ENCODE measurements at places on chromosomes 16 and 17.

DNA sequence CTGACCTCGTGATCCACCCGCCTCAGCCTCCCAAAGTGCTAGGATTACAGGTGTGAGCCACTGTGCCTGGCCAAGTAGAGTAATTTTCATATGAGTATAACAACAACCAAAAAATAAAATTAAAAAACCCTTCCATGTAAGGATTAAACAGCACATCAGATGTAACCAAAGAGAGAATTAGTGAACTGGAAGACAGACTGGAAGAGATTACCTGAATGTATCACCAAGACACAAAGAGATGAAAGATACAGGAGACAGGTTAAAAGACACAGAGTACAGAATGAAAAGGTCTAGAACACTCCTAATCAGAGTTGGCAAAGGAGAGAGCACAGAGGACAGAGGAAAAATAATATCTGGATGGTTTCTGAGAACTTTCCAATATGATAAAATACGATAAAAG lies 1.8 kb upstream of the TNK1 start:
- no peak for DNase-seq

DNA sequence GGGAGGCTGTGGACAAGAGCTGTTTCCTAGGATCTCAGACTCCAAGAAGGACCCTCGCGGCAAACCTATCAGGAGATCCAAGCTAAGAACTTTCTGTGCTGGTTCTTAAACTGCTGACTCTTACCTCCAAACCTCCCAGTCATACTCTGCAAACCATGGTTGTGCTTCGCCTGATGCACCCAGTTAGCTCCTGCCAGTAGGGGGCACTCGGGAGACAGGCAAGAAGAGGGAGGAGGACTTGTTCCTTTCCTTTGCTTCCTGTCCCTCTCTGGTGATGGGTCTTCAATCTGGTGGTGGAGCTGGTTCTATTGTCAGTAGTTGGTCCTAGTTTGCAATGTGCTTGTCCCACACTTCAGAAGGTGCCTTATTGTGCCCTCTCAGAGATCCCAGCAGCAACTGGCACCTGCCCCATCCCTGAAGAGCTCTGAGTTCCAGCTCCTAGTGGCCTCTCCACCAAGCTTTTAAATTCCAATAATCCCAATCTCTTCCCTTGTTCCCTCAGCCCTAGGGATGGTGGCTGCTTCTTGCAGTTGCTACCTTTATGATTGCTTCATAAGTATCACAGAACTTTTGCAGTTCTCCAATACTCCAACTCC lies 113.5 kb upstream of the RPL38 start:
- DNase-seq, result no peak

GRCh38 chr16:68764862-68765261 lies 27.8 kb downstream of the CDH1 start:
- DNase-seq, result no peak

GRCh38 chr17:61813211-61813610 lies 50.1 kb downstream of the BRIP1 start:
- no peak for DNase-seq

DNA sequence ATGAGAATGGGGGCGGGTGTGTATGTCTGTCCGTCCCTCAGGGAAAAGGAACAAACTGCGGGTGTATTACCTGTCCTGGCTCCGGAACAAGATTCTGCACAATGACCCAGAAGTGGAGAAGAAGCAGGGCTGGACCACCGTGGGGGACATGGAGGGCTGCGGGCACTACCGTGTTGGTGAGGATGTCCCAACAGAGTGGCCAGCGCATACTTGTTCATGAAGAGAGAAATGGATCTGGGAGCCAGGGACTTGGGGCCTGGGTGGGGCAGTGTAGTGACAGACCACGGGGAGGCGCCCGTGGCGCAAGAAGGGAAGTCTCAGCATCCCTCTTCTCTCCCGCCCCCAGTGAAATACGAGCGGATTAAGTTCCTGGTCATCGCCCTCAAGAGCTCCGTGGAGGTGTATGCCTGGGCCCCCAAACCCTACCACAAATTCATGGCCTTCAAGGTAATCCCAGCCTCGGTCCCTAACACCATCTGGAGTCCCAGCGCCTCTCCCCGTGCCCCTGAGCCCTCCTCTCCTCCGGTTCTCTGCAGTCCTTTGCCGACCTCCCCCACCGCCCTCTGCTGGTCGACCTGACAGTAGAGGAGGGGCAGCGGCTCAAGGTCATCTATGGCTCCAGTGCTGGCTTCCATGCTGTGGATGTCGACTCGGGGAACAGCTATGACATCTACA lies 3.5 kb upstream of the C17orf107 start:
- DNase-seq, result no peak

DNA sequence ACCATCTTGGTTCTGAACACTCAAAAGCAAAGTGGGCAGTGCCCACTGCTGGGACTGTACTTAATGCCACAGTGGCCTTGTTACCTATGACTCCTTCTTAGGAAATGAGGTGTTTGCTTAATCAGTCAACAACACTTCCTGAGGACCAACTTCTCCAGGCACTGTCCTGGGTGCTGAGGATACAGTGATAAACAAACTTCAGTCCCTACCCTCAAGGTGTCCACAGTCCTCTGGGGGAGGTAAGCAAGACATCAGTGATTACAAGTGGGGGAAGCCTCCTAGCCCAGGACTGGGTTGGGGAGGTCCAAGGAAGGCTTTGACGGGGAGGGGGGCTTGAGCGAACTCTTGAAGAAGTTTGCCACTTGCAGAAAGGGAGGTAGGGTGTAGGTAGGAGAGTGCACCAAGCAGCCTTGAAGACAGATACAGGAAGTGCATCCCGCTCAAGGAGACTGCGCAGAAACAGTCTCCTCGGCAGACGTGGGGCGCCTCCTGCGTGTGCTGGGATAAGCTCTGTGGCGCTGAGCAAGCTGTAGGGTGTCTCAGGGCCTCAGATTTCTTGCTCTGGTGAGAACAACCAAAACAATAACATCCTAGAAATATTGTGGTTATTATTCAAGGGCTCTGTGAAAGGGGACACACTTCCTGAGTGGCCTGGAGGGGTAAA lies 2.6 kb upstream of the ABCC3 start:
- DNase-seq, result no peak
